ENCODE measurements at places on chromosomes 3 and 15.

- no peak for DNase-seq
Measured at GRCh38 chr15:100713163-100713867, 110.9 kb downstream of the ASB7 start.

DNA sequence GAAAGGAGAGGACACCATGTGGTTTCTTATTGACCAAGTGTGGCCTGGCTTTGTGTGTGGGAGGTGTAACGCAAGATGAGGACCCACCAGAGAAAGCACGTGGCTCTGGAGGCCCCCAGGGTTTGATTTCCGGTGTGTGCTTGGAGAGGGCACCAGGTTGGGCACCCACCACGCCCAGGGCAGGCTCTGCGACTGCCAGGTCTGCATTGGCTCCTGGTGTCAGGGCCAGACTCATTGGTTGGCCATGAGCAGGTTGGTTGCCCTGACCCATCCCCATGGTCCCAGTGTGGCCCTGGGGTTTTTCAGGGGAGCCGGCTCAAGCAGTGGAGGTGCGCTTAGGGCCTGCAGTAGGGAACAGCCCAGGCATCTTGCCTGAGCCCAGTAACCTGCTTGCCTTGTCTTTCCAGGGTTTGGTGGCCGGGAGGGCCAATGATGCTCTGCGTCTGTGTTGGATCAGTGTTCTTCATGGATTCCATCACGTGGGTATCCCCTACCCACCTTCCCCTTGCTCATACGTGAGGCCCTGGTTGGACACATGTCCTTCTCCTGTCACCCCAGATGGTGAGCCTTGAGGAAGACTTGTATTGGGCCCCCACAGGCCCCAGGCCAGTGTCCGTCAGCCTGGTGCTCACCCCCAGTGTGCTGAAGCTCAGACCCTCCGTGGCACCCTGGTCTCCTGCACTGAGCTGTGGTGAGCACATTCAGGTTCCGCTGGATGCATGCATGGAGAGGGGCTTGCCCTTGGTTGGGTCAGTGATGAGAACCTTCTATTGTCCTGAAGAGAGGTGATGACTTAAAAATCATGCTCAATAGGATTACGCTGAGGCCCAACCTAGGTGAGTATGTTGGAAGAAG lies 193.9 kb downstream of the UBE3A start:
- DNase-seq, result no peak

GRCh38 chr3:85303156-85303555 lies 344.4 kb downstream of the CADM2 start:
- DNase-seq, result no peak

GRCh38 chr3:36738702-36739101 lies 25.7 kb downstream of the DCLK3 start:
- DNase-seq, result no peak

- DNase-seq, result no peak
Measured at GRCh38 chr3:110810356-110810755, 261.3 kb upstream of the NECTIN3 start.

DNA sequence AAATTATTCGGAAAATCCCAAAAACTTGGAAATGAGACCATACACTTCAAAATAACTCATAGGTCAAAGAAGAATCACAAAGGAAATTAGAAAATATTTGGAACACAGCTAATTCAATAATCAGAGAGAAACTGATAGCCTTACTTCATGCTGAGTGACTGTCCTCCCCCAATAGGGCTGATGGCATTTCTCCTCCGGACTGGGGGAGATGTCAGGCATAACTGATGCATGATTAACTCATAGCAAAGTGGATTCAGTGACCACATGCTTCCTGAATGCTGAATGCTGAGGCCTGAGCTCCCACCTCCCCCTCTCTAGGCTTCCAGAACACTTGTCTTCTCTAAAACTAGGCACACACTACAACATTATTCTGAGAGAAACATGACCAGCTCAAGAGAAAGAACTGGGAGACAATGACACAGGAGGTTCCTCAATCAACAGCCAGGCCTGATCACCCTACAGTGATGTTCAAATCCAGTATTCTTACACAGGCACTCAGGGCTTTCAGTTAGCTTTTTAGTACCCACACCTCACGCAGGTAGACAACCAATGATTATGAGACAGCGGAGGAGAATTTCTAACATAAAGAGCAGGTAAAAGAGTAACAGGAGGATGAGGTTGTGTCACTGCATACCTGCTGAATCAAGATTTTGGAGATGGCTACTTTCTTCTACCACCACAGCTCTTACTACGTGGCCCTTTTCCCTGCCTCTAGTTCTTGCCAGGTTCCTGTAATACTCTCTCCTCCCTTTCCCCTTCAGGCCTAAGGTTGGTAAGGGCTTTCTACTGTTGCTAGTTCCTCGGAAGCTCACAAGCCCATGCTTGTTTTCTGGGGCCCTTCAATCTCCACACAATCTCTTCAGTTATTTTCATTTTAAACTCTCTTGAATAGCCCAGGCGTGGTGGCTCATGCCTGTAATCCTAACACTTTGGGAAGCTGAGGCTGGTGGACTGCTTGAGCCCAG lies 96.1 kb downstream of the FMN1 start:
- DNase-seq, result no peak

GRCh38 chr15:96771035-96771434 lies 440.5 kb downstream of the NR2F2 start:
- no peak for DNase-seq

All from NCI-H1092 treated with DMSO at 0.1 percent for 48 hours (cell line).